ENCODE measurements at places on chromosomes 11 and 22.

DNA sequence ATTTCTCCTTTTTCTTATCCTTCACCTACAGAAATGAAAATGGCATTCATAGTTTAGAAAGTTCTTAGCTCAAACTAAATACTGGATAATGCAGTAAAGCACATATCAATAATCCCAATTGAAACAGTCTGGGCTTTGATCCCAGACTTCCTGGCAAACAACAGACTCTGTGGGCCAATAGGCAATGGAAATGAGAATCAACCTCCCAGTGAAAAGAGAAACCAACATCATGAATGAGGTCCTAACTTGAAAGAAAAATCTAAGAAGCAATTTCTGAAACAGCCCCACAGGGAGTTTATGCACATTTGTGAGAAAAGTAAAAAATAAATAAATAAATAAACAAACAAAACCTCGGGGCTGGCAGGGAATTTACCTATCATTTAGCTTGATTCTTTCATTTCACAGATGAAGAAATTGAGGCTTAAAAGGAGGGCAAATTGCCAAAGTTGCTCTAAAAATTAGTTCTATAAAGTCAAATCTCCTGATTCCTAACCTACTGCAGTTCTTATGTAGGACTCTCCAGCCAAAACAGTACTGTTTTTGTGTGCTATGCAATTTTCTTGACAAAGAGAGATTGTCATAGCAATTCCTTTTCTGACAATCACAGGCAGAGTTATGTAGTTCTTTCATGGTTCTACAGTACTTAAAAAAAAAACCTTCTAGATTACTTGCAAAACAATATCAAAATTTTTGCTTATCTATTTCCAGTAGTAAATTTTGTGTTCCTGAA is 265.8 kb downstream of the GRM5 start:
- DNase-seq = no peak

DNA sequence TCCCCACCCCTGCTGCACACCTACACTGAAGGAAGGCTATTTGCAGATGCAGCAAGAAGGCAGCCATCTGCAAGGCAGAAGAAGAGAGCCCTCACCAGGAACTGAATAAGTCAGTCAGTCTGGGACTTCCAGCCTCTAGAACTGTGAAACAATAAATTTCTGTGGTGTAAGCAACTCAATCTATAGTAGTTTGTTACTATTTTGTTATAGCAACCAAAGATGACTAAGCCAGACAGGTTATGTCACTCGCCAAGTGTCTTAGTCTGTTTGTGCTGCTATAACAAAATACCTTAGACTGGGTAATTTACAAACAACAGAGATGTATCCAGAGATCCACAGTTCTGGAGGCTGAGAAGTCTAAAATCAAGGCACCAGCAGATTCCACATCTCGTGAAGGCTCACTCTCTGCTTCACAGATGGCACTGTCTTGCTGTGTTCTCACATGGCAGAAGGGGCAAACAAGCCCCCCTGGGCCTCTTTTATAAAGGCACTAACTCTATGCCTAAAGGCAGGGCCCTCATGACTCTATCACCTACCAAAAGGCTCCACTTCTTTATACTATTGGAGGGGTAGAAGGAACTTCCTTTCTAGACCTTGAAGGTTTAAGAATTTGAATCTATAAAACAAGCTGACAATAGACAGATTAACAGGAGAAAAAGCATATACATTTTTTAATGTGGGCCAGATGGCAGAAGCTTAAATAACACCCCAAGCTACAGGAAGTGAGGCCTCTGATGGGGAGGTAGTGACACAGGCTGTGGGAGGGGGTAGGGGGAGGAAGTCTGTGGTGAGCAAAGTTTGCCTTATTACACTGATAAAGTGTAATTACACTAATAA is 12.3 kb downstream of the APOL6 start:
- no peak for DNase-seq

DNA sequence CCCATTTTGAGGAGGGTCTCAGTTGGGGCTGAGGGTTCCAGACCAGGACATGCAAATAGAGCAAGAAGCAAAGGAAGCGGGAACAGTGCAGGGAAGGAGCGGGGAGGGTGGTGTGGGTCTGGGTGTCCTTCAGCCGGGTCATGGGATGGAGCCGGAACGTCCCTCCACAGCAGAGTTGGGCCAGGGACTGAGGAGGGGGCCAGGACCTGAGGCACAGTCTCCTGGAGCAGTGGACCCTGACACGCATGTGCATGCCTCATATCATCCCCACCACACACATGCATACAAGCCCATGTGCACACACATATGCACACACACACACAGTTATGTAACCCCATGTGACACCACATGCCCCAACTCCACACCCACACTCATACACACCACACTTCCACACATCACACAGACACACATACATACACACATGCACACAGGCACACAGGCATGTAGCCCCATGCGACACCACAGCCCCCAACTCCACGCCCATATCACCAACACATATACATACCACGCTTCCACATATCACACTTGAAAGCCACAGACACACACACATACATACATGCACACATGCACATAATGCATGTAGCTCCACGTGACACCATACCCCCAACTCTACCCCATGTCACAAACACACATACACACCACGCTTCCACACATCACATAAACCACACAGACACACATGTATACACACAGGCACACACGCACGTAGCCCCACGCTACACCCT is 1026.6 kb downstream of the BRD1 start:
- no peak for DNase-seq

DNA sequence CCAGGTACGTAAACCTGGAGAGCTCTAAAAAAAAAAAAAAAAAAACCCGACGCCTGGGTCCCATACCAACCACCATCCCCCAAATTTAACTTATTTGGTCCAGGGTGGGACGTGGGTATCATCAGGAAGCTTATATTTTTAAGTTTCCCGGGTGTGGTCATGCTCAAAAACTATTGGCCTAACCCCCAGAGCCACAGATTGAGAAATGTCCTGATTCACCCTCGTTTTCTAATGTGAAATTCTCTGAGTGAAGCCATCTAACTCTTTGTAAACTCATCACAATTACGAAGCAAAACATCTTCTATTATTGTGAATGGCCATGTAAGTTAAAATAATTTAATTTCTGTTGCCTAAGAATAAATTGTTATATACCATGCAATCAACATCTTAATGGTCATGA is 29.6 kb downstream of the PAK1 start:
- no peak for DNase-seq

DNA sequence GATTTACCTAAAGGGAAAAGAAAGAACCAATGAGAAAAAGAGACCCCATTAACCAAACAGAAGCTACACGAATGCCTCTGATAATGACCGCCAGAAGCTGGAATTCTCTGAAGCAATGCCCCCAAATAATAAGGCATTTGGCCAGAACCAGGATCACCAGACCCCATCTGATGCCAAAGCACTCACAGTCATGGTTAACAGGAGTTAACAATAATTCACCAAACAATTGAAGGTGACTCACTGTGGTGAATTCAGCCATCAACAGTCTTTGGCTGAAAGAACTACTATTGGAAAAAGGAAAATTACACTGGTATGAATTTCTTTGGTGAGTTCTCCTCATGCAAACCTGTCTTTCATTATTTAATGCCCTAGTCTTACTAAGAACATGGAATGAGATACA is 21.9 kb upstream of the NFRKB start:
- no peak for DNase-seq

DNA sequence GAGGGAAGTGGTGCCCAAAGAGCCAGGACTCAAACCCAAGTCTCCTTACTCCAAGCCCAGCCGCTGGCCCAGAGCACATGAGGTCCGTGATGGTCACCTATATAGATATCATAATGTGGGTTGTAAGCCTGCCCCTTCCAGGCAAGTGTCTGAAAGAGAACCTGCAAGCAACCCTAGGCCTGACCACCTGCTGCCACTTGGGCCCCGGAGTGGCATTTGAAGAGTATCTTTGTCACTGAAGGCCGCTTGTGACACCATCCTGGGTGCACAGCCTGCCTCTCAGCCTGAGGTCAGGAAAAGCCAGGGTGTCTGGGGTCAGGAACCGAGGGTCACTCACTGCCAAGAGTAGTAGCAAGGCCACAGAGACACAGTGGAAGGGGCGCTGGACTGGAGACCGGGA is 32.4 kb downstream of the OTOG start:
- DNase-seq = no peak

DNA sequence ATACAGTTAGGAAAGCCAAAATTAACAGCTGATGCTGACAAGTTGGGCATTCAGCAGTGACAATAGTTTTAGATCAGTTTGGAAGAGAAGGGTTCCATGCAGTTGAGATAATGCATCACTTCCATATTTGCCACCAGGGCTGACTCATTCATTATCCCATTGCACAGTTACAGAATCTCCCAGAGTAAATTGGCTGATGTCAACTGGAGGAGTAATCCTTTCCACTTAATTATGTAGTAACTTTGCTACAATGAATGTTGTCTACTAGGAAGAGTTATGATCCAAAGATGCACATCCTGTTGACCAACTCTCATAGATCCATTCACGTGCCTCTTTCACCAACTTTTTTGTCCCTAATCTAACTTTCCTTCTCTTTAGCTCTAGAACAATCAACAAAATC is 123.3 kb upstream of the LUZP2 start:
- DNase-seq = no peak

DNA sequence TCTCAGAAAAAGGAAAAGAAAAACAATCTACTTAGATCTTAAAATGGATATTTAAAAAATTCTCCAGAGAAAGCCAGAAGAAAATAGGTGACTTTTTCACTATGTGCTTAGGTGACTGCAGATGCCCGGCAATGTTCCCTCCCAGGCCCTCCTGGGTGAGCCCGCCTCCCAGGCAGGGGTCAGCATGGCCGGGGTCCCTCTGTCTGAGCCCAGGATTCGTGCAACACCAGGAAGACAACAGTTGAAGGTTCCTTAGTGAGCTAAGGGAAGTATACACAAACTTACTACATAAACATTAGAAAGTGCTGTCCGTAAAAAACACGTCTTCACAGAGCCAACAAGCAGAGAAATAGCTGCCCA is 11.6 kb downstream of the MAPK8IP2 start:
- no peak for DNase-seq

GRCh38 chr11:111443640-111444039 is 64.6 kb upstream of the POU2AF1 start:
- DNase-seq = no peak

All from GM19239 (cell line).